ENCODE measurements at places on chromosomes 16 and 17.

GRCh38 chr16:55039931-55040330 is 109.3 kb downstream of the IRX5 start:
- no peak for DNase-seq

- DNase-seq: no peak
Observed at GRCh38 chr17:32158870-32159585, 16.7 kb downstream of the RHOT1 start.

DNA sequence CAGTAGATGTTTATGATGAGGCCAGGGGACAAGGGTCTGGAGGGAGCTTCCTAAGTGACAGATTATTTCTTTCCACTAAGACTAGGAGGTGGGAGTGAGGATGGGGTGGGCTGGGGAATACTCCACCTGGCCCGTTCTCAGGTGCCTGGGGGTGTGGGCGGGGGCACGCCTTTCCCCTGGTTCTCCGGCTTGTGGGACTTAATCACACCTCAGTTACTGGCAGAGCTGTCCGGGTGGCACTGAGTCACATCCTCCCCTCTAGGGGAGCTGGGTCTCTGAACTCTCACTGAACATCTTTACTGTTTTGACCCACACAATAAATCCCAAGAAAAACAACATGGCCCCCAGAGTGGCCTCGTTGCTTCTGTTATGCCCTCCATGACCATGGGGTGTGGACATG is 332.8 kb downstream of the MAF start:
- DNase-seq: no peak

DNA sequence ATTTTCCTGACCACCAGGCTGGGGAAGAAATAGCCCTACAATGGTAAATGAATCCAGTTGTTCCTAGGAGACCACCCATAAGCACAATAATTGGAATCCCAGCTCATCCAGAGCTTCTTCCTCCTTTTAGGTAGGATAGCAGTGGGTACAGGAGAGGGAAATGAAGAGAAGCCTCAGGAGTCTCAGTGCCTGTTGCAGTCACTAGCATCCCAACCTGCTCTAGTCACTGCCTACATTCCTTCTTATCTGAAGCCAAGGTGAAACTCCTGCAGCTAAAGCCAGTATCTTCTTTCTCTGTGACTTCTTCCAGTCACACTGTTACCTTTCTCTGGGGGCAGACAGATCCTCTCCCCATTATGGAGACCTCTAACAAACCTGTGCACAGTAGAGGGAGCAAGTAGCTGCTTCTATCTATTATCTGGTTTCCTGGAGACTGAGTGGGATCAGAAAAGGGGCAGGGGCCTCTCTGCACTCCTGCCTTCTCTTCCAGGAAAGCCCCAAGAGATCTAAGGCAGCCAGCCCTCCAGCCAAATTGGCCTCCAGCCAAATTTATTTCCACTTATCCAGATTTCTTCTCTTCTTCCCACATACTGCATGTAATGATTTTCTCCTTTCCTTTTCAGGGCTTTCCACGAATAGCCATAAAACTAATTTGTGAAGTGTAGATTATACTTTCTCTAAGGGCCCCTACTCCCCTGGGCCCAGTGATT is 85.5 kb downstream of the SSH2 start:
- DNase-seq: no peak

DNA sequence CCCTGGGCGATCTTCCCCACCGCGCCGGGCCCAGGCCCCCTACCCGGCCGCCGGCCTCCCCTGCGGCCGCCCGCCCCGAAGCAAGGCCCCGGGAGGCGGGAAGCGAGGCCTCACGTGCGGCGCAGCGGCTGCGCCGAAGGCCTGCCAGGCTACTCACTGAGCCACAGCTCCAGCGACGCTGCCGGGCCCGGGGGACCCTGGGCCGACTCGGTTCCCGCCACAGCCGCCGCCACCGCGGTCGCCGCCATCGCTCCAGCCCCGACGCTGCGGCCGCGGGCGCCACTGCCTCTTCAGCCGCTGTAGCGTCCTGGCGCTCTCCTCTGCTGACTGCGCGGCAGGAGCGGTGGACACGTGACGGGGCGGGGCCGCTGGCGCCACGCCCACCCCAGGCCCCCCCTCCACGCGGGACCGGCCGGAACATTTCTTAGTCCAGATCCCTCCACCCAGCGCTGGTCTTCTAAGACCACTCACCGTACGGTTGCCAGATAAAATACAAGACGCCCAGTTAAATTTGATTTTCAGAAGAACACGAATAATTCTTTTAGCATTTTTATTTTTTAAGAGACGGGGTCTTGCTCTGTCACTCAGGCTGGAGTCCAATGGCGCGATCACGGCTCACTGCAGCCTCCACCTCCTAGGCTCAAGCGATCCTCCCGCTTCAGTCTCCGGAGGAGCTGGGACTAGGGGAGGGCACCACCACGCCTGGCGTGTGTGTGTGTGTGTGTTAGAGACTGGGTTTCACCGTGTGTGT is at the start of gene GGA2:
GGA2 (minus strand) TSS at position 331 of the 751 bp plus-strand sequence; CDS start at position 248, 83 bp downstream.
- peak; percentile 77 for DNase-seq

DNA sequence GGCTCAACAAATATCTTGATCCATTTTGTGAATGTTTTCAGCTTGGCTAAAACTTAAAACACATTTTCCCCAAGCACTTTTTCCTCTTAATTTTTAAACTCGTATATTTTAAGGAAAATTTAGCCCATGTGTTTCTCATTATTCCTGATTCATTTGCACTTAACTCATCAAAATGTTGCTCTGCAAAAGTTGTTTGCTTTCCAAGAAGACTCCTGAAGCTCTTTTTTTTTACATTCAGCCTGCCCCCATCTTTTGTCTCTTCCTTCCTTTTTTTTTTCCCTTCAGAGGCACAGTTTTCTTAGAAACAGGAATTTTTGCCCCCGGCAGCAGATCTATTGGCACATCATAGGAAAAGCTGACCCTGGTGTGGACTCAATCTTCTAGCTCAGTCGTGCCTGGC is 155.0 kb upstream of the SALL1 start:
- DNase-seq: no peak

DNA sequence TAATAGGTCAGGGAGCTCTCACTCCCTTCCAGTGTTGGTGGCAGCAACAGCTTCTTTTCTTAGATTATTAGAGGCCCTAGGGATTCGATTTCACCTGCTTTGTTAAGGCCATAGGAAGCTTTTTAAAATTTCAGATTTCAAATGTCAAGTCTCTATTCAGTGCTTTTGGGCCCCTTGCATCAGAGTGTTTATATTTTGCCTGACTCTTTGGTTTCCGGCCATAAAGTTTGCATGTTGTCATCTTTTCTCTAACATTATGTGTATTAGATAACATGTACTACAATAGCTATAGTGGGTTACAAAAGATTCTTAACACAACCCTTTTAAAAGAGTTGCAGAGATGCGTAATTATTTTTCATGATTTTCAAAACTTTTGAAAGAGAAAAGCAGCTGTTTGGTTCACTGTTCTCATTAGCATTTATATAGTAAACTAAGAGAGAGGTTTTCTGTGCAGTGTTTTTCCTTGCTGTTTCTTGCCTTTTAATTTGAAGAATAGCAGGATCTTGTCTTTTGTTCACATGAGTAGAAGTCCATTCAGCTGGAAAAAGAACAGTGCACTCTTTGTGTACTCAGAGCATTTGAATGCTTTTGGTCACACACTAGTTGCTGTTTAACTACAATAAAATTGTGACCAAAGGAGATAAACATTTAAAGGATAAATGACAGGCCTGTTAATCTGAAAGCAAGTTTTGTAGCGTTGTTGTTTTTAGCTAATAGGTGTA is 52.5 kb downstream of the FTO start:
- peak; percentile 63 for DNase-seq

GRCh38 chr16:73171901-73172240 is 123.9 kb upstream of the ZFHX3 start:
- no peak for DNase-seq

- DNase-seq: peak; percentile 81
Observed at GRCh38 chr17:40922239-40922638, 15.2 kb downstream of the KRT23 start.

DNA sequence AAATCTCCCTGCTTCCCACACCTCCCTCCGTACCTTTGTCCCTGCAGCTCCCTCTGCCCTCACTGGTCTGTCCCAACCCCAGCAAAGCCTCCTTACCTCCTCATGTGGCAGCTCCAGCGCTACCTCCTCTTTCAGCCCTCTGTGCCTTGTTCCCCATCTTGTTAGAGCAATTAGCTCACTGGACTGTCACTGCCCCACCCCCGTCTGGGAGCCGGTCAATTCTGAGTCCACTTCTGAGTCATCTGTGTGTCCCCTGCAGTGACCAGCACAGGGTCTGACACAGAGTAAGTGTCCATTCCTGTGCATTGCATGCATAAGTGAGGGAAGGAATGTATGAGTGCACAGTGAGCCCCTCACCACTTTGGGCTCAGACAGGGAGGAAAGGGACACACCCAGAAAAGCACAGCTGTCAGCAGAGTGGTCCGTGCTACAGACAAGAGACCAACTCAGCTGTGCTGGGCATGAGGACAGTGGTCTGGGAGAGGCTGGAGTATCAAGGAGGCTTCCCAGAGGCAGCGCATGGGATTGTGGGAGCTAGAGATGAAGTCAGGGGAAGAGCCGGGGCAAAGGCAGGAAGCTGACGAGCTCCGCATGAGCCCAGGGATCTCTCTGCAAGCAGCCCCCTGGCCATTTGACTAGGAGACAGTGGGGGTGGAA is 45.9 kb downstream of the PITPNM3 start:
- DNase-seq: no peak

DNA sequence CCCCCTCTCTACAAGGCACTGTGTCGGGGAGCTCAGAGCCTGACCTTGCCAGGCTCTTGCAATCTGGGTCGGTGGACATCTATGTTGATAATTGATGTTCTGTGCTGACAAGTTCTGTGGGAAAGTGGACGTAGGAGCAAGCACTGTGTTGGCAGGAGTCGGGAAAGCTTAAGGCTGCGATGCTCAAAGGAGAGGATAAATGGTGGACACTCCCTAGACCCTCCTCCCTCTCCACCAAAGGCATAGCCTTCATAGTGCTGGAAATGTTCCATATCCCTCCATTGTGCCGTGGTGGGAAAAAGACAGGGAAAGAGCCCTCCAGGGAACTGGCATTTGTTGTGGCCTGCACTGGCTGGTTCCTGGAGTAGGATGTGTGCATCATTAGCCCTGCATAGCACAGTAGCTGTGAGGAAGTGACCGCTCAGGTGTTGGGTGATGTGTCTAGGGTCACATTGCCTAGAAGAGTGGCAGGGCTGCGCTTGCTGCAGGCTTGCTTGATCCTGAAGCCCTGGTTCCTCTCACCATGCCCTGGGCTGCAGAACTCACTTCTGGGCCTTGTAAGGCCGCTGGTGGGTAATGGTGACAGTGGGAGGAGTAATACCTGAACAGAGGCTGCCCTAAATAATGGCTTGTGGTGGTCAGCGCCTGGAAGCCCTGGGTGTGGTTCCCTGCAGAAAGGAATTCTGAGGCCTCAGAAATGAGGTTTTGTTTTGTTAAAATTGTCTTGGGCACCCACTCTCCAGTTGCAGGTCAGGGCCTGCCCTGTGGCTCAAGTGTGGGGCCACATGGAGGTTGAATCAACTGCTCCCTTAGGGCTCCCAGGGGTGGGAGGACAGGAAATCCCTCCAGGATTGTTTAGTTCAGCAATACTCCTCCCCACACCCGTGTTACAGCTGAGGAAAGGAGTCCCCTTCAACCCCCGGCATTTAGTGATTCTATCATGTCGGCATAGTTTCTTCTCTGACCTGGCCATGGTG is 62.6 kb downstream of the KSR1 start:
- DNase-seq: no peak

- no peak for DNase-seq
Observed at GRCh38 chr16:8998108-8998507, 34.4 kb upstream of the USP7 start.

DNA sequence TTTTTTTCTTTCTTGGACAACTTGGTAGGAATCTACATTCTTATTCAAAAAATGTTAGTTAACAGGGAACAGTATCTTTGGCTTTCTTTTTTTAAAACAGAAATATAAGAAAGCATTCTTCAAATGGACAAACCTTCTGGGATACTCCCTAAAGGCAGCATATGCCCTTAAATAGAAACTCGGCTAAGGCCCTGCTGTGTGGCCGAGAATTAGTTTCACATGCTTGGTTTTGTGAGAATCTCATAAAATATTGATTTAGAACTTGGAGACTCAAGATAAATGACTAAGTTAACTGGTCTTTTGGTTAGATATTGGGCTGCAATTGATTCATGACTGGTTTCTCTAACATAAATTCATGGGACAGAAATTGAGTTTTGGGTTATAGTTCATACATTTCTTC is 359.9 kb upstream of the XYLT1 start:
- DNase-seq: no peak

DNA sequence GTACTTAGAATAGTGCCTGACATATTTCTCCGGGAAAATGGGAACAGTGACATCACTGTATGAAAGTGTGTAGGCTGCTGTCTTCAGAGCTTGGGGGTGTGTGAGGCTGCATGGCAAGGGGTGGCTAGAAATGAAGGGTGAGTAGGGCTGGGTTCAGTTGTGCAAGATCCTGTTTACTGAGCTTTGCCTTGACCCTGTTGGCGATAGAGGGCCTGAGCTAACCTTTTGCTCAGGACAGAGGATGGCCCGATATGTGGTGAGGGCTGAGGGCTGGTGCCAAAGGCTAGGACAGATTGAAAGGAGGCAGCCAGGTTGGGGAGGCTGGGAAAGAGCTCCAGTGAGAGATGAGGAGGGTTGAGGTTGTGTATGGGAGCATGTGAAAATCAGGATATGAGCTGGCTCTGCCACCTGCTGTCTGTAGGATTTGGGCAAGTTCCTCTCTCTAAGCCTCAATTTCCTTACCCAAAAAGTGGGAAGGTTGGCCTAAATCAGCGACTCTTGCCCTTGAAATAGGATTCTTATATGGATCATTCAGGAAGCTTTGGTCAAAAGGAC is 6.0 kb upstream of the CCL1 start:
- no peak for DNase-seq

DNA sequence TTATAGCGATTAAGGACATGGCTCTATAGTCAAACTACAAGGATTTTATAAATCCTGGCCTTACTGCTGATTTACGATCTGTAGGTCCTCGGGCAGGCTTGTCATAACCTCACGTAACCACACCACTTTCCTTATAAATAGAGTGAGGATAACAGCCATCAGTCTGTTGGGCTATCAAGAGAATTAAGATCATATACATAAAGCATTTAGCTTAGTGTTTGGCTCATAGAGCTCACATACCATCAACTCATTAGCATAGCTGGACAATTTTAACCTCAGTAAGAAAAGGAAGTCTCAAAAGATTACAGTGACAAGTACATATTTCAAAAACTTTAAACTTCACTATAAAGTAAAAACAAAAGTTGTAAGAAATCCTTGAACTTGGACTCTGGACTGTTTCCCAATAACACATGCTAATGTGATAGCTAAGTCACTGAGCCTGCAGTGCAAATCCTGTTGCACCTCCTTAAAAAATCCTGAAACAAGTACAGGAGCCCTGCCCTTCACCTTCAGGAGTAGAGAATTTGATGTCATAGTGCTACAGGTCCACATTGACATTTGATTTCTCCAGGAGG is 20.8 kb upstream of the CLEC3A start:
- no peak for DNase-seq

GRCh38 chr17:75133001-75133400 is 1.5 kb upstream of the NT5C start:
- DNase-seq: no peak

DNA sequence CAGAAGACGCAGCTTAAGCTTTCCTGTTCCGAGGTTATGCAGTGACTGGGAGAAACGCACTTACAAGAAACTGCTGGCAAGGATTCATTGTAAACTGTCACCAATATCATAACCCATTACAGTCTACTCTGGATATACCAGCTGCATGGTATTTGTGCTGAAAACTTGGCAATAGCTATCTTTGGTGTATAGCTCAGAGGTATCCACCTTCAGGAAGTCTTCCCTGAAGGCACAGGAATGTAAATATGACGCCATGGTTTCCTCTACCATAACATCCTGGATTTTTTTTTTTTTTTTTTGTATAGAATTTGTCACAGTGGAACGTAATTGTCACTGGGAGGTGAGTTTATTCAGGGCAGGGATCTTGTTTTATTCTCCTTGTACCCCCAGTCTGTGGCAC is 406.2 kb downstream of the GRIN2A start:
- DNase-seq: no peak
